ENCODE measurements at places on chromosomes 1 and 21.

DNA sequence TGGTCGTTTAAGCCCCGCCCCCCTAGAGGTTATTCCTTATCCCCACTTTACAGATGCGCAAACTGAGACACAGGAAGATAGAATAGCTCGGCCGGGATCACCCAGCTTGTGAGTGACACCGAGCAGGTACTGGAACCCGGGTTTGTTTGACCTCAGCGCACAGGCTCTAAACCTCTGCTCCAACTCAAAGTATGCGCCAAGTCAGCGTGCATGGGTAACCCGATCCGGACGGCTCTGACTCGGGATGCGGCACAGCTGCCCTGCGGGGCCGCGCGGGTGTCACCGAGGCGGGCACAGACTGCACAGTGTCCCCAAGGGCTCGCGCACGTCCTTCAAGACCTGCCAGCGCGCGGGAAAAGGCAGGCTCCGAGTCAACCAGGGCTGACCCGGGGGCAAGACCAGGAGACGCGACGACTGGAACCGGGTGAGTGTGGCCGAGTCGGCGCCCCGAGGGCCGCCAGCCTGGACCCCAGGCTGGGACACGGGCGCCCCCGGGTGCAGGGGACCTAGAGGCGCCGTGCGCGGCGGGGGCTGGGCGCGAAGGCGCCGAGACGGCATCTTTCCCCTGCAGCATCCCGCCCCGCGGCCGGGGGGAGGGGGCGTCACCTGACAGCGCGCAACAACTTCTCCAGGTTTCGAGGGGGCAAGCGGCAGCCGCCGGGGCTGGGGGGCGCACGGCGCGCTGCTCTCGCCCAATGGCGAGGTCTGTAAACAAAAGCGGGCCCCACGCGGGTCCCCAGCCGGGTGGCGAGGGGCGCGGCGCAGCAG is 101.9 kb upstream of the SOD1 start:
- DNase-seq = peak; percentile 51

DNA sequence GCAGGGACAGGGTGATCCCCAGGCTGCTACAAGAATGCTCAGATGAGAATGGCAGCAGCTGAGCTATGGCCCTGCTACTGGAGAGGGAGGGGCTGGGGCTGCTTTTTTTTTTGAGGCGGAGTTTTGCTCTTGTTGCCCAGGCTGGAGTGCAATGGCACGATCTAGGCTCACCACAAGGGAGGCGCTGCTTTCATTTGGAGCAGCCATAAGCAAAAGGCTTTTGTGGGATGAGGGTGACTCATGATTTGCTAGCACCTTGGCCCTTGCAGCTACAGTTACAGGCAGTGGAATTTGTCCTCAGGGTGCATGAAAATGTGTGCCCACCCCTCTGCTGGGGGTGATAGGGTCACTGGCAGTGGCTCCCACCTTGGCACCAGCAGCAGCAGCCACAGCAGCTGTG is 32.4 kb upstream of the CYP4A22 start:
- no peak for DNase-seq

DNA sequence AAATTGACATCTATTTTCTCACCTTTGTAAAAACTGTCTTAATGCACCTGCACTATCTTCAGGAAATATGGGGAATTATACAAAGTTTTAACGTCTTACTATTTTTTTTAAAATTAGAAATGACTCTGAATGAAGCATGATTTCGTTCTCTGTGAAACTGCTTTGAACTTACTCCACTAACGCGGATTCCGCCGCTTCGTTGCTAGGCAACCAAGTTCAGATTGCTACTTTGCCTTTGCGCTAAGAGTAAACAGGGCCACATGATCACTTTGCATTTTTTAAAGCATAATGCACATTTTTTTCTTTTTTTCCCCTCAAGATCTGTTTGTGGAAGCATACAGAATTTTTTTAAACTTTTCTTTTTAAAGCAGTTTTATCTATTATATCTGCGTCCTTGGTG is 690.5 kb downstream of the BRINP3 start:
- no peak for DNase-seq

- no peak for DNase-seq
These were observed 10.9 kb downstream of the IRF2BP2 start for GRCh38 chr1:234598974-234599616.

DNA sequence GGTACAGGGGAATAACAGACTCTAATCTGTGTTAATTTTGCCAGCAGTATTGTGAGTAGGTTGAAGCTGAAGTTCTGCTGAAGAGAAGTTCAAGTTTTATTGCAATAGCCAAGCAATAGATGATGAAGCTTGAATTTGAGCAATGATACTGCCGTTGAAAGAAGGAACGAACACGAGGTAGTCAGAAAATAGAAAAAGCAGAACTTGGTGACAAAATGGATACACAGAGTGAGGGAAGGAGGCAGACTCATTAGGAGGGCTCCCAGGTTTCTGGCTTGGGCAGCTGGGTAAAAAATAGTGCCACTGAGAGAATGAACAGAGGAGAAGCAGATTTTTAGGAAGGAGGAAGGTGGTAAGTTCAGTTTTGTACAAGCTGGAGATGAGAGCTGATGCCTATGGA is 22.3 kb upstream of the AGO1 start:
- DNase-seq = no peak

- no peak for DNase-seq
These were observed 63.4 kb downstream of the OPTC start for GRCh38 chr1:203557390-203557789.

DNA sequence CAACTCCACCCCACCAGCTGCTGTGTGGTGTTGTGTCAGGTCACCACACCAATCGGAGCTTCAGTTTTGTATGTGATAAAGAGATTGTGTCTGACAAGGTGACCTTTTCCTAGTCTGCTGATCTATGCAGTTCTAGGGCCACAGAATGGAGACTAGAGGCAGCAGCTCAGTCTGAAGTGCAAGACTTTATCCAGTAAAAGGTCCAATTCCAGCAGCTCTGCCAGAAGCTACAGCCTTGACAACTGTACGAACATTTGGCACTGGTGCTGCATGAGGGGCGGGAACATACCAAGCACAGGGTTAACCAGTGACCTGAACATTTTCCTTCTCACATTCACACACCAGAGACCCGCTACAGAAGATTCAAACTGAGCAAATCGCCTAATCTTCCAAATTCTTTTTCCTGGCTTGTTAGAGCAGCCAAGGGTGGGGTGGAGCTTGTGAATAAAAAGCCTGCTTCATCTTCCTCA is 9.3 kb downstream of the FMO1 start:
- no peak for DNase-seq

GRCh38 chr1:60904099-60904851 is 178.1 kb upstream of the NFIA start:
- DNase-seq = no peak

- no peak for DNase-seq
These were observed 187.1 kb upstream of the LMO4 start for GRCh38 chr1:87141556-87141955.

GRCh38 chr1:200150721-200151120 is 123.2 kb downstream of the NR5A2 start:
- no peak for DNase-seq

GRCh38 chr1:204736836-204737235 is 51.3 kb upstream of the LRRN2 start:
- DNase-seq = peak; percentile 52

- no peak for DNase-seq
These were observed 1.1 kb downstream of the KCNH1 start for GRCh38 chr1:211132721-211133392.

GRCh38 chr1:39408641-39409054 is 82.8 kb upstream of the BMP8A start:
- DNase-seq = peak; percentile 96

DNA sequence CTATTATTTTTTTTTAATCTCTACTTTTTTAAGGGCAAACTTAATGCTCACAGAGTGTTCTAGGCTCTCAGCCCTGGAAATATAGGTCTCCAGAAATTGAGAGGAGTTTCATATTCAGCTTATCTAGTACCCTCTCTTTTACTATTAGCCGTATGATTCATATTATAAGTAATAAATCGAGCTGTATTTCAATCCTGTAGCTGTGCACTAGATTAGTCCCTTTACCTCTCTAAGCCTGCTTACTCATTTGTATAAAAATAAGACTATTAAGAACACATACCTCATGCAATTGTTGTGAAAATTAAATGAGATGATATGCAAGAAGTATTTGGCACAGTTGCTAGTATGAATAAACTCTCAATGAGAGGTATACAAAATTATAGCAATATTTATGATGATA is 128.2 kb upstream of the HOOK1 start:
- DNase-seq = no peak

DNA sequence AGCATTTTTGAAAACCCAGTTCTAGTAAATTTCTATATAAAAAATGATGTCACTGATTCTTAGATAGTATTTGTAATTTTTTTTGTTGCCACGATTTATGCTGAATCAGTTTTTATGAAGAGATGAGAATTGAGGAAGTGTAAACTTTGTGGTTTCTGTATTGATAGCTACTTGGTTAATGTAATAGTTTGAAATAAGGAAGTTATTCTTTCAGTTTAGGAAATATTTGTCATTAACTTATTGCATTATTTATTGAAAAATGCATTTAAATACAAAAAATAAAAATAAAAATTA is 97.8 kb downstream of the ZFYVE9 start:
- no peak for DNase-seq

DNA sequence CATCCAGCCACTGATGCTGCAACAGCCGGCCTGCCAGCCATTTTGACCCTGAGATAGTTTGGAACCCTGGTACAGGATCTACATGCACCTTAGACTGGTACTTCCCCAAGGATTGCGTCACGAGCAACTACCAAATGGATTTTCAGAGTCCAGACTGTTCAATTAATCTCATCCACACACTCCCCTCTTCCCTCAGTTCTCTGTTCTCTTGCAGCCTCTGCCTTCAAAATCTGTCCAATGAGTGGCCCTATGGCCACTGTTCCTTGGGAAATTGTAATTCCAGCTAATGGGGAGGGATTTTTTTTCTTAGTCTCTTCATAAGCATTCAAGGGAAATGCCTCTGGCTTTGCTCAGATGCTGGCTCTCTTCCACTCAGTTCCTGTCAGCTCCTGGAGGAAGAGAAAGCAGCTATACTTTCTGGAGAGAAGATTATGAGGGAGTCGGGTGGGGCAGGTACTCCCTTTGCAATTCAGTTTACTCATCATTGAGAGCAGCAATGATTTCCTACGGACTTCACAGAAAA is 19.8 kb upstream of the UAP1 start:
- no peak for DNase-seq

DNA sequence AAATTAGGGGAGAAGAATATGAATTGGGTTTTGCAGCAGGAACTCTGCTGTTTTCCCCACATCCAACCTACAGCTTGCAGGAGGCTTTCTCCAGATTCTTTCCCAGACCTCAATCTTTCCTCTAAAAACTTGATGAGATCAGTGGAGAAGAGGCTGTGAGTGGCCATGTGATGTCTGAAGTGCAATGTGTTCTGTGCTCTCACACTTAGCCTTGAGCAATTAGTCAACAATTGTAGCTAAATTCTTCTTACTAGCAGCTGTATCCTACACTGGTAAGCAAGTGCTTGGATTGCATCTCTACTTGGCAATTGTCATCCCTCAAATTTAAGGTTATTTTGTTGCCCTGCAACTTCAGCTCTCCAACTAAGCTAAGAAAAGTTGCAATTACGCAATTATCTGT is 807.3 kb upstream of the RGS18 start:
- DNase-seq = peak; percentile 69

GRCh38 chr1:46133181-46133658 is 791 bp upstream of the PIK3R3 start:
- DNase-seq = peak; percentile 95

DNA sequence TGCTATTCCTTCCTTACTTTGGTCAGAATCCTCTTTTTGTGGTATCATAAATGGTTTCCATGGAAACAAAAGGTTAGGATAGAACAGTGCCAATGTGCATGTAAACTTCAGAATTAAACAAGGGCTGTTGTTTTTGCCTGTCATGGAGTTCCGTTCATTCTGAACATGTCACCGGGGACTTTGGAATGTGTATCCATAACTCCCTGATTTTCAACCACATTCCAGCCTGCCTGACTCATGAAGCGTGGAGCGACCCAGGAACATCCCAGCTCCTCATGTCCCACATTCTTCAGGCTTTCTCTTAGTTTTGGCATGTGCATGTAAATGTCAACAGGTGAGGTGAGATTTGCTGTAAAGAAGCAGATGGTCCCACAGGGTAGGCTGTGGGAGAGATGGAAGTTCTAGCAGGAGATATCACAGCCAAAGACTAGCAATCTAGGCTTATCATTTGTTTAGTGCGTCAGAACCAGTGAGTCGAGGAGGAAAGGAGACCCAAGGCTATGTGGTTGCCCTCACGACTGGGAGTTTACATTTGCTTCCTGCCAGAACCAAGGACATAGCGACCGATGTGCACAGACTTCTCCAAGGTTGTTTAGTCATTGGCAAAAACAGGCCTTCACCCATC is 23.0 kb upstream of the DNAJC11 start:
- DNase-seq = no peak

DNA sequence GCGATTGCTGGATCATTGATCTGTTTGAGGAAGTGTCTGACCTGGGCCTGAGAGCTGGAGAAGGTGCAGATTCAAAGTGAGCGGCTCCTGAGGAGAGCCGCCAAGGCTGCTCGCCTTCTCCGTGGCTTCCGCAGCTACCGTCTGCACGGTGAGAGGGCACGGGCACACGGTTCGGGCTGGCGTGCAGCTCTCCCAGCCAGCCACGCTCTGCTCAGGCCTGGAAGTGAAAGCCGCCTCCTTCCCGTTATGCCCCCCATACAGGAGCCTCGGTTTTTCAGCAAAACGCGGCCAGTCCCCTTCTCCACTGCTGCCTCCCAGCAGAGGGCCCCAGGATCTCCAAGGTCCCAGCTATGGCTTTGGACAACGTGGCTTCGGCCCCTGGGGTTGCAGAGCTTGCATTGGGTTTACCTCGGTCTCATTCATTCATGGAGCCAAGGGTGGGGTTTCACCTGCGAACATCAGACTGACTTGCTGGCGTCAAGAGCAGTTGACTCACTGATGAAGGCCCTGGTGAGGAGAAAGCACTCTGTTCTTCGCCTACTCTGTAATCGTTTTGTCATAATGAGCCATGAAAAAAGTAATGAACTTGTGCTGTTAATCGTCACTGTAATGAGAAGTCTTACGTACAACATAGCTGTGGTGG is 24.4 kb upstream of the PDXK start:
- no peak for DNase-seq

DNA sequence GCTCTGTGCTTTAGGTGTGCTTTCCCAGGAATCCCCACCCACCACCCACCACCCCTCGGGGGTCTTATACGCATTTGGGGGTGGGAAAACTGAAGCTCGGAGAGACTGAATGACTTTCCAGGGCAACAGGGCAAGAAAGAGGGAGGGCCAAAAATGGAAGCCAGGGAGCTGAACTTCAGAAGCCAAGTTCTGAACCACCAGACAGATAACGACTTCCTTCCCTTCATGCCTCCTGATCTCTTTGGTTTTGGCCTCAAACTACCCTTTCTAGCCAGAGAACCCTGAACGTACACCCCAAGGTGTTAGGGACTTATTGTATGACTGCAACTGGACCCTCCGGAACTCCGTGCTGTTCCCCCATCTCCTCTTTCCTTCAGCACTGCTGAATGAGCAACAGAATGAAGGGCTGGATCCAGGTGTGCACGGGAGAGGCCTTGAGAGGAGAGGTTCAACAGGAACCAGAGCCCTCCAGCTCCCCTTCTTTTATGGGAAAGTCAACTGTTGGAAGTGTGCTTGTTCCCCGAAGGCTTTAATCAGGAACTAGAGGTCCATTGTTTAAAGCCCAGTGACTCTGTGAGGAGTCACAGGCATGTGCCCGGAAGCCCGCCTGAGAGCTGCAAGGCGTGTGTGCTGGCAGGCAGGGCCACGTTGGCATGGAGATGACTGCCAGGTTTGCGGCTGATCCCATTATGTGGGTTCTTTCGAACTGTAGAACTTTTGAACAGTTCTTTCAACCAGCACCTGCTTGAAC is 3.1 kb downstream of the BACE2 start:
- peak; percentile 64 for DNase-seq
